ENCODE measurements at places on chromosomes 1 and 21. TPM values are rescaled to one million over a fixed set of nuclear protein-coding genes. Genes with fewer than 3 reads are reported as not detected.

The RHD gene
- not detected for total RNA-seq

The S100B gene
- 0.77 TPM for total RNA-seq

GRCh38 chr1:227397354-227397978, 79.2 kb upstream of the CDC42BPA start:
- H3K27me3 ChIP-seq: no peaks in the 10 kb centered on the region
- H3K4me3 ChIP-seq: no peak overlapping the region
- DNase-seq: no peak
- peaks cover 2% of the 10 kb centered on the region for H3K4me1 ChIP-seq
- no peak overlapping the region for H3K27ac ChIP-seq

DNA sequence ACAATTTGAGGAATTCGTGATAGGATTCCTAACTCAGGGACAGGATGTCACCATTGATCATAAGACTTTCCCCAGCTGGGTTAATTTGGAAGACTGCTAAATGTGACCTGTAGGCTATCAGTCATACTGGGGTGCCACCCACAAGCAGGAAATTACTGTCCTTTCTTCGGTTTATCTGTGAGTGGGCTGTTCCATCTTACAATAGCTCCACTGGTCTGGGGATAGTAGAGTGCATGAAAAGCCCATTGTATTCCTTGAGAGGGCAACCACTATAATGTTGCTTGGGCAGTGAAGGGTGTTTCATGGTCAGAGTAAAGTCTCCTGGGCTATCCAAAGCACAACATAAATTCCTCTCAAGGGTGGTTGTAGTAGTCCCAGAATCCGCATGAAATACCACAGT, 1523.0 kb upstream of the B3GALT2 start:
- H3K27ac ChIP-seq: no peak overlapping the region
- no peaks in the 10 kb centered on the region for H3K27me3 ChIP-seq
- no peak for DNase-seq
- H3K4me3 ChIP-seq: no peak overlapping the region
- no peaks in the 10 kb centered on the region for H3K4me1 ChIP-seq

DNA sequence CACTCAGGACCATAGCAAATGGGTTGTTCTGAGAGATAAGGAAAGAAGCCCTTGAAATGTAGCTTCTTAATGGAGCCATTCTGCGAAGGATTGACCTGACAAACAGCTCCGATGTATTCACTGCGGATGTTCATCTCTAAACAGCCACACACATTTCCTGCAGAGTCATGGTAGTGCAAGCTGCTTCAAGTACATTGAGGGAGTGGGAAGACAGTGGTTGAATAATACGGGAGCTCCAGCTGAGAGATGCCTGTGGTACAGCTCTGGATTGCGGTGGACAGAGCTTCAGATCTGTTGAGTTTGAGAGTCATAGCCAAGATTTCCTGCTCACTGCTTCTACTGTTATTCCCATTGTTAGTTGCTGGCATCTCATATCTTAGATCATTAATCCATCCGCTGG, 86.6 kb downstream of the ZBTB18 start:
- H3K27ac ChIP-seq: no peak overlapping the region
- H3K4me3 ChIP-seq: peak overlapping the region; percentile 25
- H3K27me3 ChIP-seq: peaks cover 25% of the 10 kb centered on the region
- DNase-seq: no peak
- H3K4me1 ChIP-seq: peaks cover 2% of the 10 kb centered on the region

DNA sequence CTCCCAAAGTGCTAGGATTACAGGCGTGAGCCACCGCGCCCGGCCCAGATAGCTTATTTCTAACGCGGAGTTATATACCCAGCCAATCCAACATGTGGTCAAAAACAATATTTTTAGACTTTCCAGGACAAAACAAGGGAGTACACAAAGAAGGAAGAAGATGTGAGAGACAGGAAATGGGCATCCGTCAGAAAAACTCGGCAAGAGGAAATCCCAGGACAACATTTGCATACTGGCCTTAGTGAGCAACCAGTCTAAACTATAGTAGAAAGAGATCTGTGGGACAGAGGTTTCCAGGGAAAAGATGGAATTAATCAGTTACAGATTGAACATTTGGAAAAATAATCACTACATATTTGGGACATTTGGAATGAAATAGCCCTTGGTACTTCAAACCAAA, 11.4 kb downstream of the ARMH1 start:
- no peaks in the 10 kb centered on the region for H3K36me3 ChIP-seq
- H3K27me3 ChIP-seq: peaks cover 3% of the 10 kb centered on the region
- no peak overlapping the region for H3K27ac ChIP-seq
- H3K4me3 ChIP-seq: no peak overlapping the region
- H3K4me1 ChIP-seq: peaks cover 15% of the 10 kb centered on the region

The ADORA1 gene
- total RNA-seq: not detected

DNA sequence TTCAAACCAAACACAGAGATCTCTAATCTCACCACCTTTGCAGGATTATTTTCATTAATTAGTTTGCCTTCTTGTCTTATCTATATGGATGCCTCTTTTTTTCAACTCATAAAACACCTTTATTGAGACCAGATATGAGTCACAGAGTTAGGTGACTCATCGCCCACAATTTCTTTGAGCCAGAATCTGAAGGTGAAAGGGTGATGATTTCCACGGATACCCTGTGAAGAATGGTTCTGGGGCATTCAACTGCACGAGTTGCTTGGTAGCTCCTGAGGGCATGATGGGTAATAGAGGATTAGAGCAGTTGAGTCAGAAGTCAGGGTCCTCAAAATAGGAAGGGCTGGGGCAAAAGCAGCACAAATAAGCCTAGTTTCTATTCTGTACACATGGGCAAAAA, 128.2 kb downstream of the TBX19 start:
- H3K27ac ChIP-seq: peak overlapping the region; percentile 83
- H3K4me1 ChIP-seq: peaks cover 45% of the 10 kb centered on the region
- H3K36me3 ChIP-seq: peaks cover 16% of the 10 kb centered on the region
- H3K27me3 ChIP-seq: no peaks in the 10 kb centered on the region
- peak; percentile 82 for DNase-seq

GRCh38 chr1:215022741-215023141, 59.8 kb upstream of the KCNK2 start:
- no peaks in the 10 kb centered on the region for H3K27me3 ChIP-seq
- H3K4me3 ChIP-seq: no peak overlapping the region
- H3K4me1 ChIP-seq: no peaks in the 10 kb centered on the region
- DNase-seq: no peak

GRCh38 chr1:94942171-94943128, 15.5 kb upstream of the CNN3 start:
- H3K27ac ChIP-seq: no peak overlapping the region
- H3K36me3 ChIP-seq: no peaks in the 10 kb centered on the region
- H3K4me3 ChIP-seq: no peak overlapping the region

- peaks cover 2% of the 10 kb centered on the region for H3K4me1 ChIP-seq
- peaks cover 26% of the 10 kb centered on the region for H3K27me3 ChIP-seq
- no peak overlapping the region for H3K4me3 ChIP-seq
- no peak for DNase-seq
Observed at GRCh38 chr1:114093624-114094362, 59.9 kb downstream of the SYT6 start.

Measured in activated CD8-positive, alpha-beta memory T cell treated with anti-CD3 and anti-CD28 coated beads, Interleukin-2, amount 10 ng/mL, durations not matched to agents 7 days and 5 days (primary cell).